ENCODE measurements at places on chromosomes 12 and 14. TPM values are rescaled to one million over a fixed set of nuclear protein-coding genes. Genes with fewer than 3 reads are reported as not detected.

DNA sequence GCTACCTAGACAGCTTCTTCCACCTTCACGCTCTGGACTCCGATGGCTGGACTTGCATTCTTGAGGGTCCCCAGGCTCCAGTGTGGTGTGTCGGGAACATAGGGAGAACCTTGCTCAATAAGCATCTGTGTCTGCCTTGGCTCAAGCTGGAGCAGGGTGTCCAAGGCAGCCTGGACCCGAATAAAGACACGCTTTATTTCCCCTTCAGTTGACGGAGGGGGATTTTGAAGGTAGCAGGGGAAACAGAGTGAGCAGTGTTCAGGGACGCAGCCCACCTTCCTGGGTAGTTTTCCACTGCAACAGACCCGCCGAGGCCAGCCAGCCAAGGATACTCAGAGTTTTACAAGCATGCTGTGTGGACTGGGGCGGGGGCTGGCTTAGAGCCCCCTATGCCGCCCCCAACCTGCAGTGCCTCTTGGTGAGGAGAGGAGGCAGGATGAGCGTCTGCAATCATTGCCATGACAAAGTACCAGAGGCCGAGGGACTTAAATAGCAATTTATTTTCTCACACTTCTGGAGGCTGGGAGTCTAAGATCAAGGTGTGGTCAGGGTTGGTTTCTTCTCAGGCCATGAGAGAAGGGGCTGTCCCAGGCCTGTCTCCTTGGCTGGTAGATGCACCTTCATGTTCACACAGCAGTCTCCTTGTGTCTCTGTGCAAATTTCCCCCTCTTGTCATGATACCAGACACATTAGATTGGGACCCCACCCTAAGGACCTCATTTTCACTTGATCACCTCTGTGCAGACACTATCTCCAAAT is 201.2 kb downstream of the CHST11 start:
- no peak overlapping the region for H3K27ac ChIP-seq
- no peak for DNase-seq
- H3K27me3 ChIP-seq, result no peaks in the 10 kb centered on the region
- no peak overlapping the region for H3K4me3 ChIP-seq

Gene SPX
- 0.54 TPM for polyA plus RNA-seq

Gene MUCL1
- not detected for polyA plus RNA-seq

Gene COCH
- 0.15 TPM for polyA plus RNA-seq

Gene CDC42BPB
- 0.43 TPM for polyA plus RNA-seq
